Right renal cortex interstitium (tissue), 3 donors: ENCODE measurements at places on chromosomes 12 and 14.
A peak's percentile ranks its signal among the peaks of the same experiment; 100 is the strongest.

DNA sequence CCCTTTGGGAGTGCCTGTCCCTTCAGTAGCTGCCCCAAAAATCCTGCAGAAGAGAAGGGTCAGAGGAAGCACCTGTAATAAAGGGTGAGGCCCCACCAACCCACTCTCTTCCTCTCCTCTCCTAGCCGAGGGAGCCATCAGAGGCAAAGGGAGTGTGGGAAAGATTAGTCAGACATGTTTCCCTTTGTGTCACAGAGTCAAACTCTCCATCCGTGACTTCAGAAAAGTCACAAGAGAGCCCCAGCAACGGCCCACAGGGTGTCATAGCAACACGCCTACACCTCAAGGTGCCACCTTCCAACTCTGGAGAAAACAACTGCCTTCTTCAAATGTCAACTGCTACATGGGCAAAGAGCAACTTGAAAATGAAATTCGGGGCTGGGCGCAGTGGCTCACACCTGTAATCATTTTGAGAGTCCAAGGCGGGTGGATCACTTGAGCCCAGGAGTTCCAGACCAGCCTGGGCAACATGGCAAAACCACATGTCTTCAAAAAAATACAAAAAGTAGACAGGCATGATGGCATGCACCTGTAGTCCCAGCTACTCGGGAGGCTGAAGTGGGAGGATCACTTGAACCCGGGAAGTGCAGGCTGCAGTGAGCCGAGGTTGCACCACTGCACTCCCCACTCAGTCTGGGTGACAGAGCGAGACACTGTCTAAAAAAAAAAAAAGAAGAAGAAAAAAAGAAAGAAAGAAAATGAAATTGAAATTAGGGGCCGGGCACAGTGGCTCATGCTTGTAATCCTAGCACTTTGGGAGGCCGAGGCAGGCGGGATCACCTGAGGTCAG, 17.7 kb upstream of the CD27 start:
- DNase-seq: no peak

- no peak for DNase-seq
These were observed 153.7 kb downstream of the TSPAN9 start for GRCh38 chr12:3230758-3231375.

DNA sequence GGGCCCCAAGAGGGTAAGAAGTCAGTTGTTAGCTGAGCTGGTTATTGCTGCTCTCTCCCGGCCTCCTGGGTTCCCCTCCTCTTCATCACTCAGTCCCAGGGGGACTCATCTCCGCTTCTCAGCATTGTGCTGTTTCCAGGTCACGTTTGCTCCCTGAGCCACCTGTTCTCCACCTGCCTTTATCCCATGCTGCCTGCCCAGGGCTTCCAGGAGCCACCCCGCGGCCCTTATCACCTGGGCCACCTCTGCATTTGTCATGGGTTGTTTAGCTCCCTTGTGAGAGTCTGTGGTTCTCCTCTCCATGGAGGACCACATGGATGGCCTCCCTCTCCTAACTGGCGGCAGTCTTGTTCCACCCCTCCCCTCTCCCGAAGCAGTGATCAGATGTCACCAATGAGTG, 36.0 kb downstream of the SYNDIG1L start:
- DNase-seq: no peak

GRCh38 chr12:121803861-121804416, at the start of gene SETD1B:
SETD1B (plus strand) TSS chr12:121804009; CDS start chr12:121804738, 729 bp downstream.
- DNase-seq: no peak

DNA sequence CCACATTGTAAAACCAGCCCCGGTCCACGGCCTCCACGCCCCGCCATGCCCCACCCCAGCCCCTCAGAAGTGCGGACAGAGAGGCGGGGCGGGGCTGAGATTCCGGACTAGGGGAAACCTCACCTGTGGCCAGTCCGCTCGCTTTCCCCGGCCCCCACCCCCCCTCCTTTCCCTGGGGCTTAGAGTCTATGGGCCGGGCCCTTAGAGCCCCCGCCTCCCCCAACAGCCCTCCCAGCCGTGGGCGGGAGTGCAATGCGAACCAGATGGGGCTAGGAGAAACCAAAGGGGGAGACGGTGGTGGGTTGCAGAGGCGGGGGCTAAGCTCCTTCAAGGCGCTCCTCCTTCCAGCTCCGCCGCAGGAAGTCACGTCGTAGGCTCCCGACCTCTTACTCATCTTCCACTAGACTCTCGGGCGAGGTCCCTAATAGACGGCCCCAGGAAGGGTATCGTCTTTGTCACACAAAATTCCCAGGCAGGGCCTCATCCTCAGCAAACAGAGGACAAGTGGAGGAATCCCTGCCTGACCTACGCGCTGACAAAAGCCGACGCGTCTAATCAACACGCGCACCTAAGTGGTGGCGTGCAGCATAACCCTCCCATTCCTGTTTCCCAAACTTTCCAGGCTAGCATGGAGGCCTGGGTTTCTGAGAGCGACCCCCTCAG, 1.1 kb upstream of the NAB2 start:
- peak; percentile 80 for DNase-seq

- DNase-seq: no peak
These were observed 28.7 kb downstream of the AICDA start for GRCh38 chr12:8584004-8584403.
